HCT116 (cell line): ENCODE measurements at places on chromosomes 12 and 14. TPM values are rescaled to one million over a fixed set of nuclear protein-coding genes. Genes with fewer than 3 reads are reported as not detected.

DNA sequence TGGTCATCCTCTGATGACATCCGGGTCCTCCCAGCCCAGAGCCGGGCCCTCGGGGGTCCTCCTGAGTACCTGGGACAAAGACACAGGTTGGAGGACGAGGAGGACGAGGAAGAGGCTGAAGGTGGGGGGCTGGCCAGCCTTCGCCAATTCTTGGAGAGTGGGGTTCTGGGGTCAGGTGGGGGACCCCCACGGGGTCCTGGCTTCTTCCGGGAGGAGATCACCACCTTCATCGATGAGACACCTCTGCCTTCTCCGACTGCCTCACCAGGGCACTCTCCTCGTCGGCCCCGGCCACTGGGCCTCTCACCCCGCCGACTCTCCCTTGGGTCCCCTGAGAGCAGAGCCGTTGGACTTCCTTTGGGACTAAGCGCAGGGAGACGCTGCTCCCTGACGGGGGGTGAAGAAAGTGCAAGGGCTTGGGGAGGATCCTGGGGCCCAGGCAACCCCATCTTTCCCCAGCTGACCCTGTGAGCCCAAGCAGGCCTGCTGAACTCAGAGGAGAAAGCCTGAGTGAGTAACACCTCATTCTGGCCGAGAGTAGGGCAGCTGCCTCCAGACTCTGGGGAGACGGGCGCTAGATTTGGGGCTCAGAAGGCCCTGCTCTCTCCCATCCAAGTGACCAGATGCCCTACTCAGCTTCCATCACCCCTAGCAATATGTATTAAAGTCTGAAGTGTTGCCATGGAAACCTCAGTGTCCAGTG, 1.3 kb upstream of the P3H3 start:
- peaks cover 41% of the 10 kb centered on the region for H3K4me1 ChIP-seq
- peaks cover 5% of the 10 kb centered on the region; the same call in 1 of the 2 replicates for H3K36me3 ChIP-seq
- peak overlapping the region; percentile 95 for H3K4me3 ChIP-seq
- peaks cover 6% of the 10 kb centered on the region; the same call in 1 of the 2 replicates for H3K27me3 ChIP-seq

- H3K4me3 ChIP-seq: no peak overlapping the region
- H3K27ac ChIP-seq: no peak overlapping the region
Observed at GRCh38 chr12:123033392-123034021, 53.0 kb downstream of the ARL6IP4 start.

GRCh38 chr12:40107803-40108620, 2.1 kb upstream of the SLC2A13 start:
- H3K27ac ChIP-seq: no peak overlapping the region
- H3K36me3 ChIP-seq: no peaks in the 10 kb centered on the region
- H3K4me1 ChIP-seq: peaks cover 7% of the 10 kb centered on the region; the same call in 1 of the 2 replicates
- no peak for DNase-seq
- no peak overlapping the region for H3K4me3 ChIP-seq

AQP2 gene
- total RNA-seq: not detected

CELA1 gene
- not detected for total RNA-seq
